Left renal cortex interstitium (tissue), 4 donors: ENCODE measurements at places on chromosomes 2 and 18. TPM values are rescaled to one million over a fixed set of nuclear protein-coding genes. Genes with fewer than 3 reads are reported as not detected.
A peak's percentile ranks its signal among the peaks of the same experiment; 100 is the strongest.

DNA sequence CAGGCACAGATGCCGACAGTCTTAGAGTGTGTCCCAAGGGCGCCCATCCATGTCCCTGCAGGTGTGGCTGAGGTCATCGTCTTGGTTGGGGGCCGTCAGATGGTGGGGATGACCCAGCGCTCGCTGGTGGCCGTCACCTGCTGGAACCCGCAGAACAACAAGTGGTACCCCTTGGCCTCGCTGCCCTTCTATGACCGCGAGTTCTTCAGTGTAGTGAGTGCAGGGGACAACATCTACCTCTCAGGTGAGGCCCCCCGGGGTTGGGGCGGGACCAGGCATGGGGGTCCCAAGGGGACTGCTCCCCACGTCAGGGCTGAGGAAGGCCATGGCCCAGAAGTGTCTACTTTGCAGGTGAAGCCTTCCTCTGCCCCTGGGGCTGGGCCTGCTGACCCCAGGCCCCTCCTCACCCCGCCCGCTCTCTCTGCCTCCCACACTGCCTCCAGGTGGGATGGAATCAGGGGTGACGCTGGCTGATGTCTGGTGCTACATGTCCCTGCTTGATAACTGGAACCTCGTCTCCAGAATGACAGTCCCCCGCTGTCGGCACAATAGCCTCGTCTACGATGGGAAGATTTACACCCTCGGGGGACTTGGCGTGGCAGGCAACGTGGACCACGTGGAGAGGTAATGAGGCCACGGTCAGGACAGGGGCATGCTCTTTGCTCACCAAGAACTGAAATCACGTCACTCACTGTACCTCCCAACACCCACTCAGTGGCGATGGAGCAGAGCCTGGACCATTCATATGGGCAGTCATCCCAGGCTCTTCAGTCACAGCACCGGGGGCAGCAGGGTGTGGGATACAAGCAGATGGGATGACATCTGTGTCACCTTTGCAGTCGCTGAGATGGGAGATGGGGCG, 230.8 kb downstream of the ATAD2B start:
- DNase-seq: no peak

GRCh38 chr2:71776227-71776626, 322.9 kb downstream of the DYSF start:
- no peak for DNase-seq

GRCh38 chr2:215367662-215368492, 56.0 kb downstream of the ATIC start:
- DNase-seq: no peak

GRCh38 chr2:36352701-36353100, 2.9 kb upstream of the CRIM1 start:
- DNase-seq: no peak

- DNase-seq: no peak
Measured at GRCh38 chr2:169363560-169364150, 1.3 kb upstream of the LRP2 start.

DNA sequence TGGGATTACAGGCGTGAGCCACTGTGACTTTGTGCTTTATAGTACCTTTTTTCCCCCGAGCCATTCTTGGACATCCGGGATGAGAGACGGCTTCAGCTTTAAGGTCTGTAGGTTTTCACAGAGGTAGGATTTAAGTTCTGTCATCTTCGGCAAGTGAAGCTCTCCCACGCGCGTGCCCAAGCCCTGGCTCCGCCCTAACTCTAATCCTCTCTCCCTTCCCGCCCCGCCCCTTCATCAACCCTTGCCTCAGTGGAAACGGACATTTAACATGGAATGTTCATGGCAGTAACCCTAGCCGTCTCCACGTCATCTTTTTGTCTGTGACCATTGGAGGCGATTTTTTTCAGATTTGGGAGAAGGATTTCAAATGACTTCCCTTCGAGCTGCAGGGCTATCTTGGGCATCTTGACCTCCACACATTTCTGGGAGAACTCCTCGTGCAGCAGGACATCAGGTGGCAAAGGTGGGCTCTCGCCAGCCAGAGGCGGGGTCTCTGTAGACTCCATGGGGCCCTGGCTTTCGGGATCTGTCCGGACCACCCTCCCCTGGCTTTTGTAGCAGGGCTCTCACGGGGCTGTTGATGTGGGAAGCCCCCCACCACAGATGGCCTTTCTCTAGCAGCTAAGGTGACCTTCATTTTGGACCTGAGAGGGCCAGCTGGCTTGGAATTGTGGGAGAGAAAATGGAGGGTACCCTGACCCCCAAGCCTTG, 6.8 kb downstream of the COLEC11 start:
- DNase-seq: no peak

DNA sequence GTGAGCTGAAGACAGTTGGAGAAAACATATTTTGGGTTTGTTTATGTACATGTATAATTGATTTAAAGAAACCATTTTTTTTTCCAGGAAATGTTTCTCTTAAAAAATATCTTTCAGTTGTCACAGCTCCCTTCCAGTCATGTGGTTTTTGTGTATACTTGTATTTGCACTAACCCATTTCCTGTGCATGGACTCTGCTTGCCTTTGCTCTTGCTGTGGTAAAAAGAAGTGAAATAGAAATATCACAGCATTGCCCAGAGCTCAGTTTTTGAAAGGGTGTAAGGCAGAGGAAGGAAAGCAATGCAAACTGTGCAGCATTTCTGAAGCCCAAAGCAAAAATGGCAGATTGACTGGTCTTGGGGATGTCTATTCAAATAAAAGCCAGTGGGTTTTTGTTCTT, 10.4 kb upstream of the DOCK10 start:
- no peak for DNase-seq

- DNase-seq: no peak
Measured at GRCh38 chr18:34661464-34662087, 48.5 kb upstream of the DTNA start.

GRCh38 chr2:199282309-199282708, 175.4 kb downstream of the SATB2 start:
- DNase-seq: no peak

DNA sequence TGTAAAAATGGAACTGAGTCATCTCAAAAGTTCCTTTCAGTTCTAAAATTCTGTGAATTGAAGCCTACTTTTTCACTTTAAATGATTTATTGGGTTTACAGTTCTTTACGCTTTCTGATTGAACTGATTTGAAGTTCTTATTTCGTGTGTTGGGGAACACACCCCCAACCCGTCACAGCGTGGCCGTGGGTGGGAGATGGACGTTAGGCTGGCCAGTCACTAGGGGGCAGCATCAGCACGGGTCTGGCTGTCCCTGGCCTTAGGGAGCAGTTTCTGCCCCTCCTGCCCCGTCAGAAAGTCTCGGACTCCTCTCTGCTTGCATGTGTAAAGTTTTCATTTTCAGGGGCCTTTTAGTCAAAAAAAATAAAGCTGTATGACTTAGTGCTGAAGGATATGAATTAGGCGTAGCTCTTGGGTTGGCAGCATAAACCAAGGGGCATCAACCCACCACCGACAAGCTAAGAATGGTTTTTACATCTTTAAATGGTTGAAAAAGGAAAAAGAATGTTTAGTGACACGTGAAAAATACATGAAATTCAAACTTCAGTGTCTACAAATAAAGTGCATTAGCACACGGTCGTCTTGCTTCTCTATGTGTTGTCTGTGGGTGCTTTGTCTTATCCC, 63.4 kb downstream of the ZCCHC2 start:
- DNase-seq: peak; percentile 52

NPPC gene
- 0.79 TPM for polyA plus RNA-seq

ALLC gene
- not detected for polyA plus RNA-seq

ITGA4 gene
- polyA plus RNA-seq: 32.0 TPM

- no peak for DNase-seq
Measured at GRCh38 chr2:359047-359446, 71.2 kb upstream of the ALKAL2 start.

DNA sequence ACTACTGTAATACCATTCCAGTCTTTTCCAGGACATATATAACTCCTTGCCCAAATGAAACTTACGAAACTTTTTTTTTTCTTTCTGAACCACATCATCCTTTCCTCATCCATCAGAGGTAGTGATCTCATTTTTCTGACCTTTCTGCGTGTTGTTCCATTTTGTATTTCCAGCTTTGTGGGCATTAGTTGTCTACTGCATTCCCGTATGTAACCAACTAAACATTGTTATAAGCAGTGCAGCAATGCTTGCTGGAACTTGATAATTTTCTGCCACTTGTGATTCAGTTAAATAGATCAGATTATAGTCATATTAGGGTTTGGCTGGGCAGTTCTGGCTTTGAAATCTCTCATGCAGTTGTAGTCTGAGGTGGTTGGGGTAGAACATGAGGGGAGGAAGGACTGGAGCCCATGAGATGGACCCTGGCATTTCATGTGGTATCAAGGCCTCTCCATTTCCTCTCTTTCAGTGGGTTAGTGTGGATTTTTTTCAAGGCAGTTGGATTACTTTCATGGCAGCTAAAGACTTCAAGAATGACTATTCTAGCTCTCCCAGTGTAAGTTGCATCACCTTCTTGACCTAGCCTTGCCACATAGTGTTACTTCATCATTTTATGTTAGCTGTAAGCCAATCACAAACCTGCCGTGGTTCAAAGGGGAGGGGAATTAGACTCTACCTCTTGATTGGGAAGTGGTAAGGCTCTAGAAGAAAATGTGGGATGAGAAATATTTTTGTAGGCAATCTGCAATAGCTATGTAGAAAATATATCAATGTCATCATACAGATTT, 80.5 kb downstream of the EHBP1 start:
- DNase-seq: no peak

- no peak for DNase-seq
Measured at GRCh38 chr2:181170256-181170655, 189.9 kb downstream of the UBE2E3 start.

DNA sequence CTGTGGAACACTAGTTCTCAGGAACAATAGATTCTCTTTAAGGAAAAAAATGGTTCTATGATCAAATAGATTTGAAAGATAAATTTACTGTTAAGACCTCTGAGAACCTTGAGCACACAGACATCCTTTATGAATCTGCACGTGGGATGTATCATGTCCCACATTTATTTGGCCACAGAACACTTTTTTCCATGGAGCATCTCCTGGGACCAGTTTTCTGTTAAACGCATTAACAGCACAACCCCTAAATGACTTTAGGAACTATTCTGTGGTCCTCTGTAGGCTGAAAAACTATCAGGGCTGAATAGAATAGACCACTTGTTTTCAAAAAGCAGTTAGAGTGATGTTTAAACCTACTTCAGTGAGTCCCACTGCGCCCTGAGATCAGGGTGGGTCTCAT, 132.2 kb upstream of the PID1 start:
- no peak for DNase-seq

ASB18 gene
- 0.09 TPM for polyA plus RNA-seq

ABCG8 gene
- 1.1 TPM for polyA plus RNA-seq

- DNase-seq: no peak
Measured at GRCh38 chr2:200677721-200678532, 92.1 kb downstream of the AOX1 start.

GRCh38 chr2:39468579-39469451, 31.7 kb upstream of the MAP4K3 start:
- no peak for DNase-seq

- DNase-seq: no peak
Measured at GRCh38 chr2:68292108-68292710, 27.5 kb downstream of the CNRIP1 start.

- no peak for DNase-seq
Measured at GRCh38 chr2:222733846-222734702, 62.6 kb downstream of the MOGAT1 start.

ZNF396 gene
- polyA plus RNA-seq: 6.2 TPM

- no peak for DNase-seq
Measured at GRCh38 chr2:38886063-38886462, 3.6 kb upstream of the ARHGEF33 start.

DNA sequence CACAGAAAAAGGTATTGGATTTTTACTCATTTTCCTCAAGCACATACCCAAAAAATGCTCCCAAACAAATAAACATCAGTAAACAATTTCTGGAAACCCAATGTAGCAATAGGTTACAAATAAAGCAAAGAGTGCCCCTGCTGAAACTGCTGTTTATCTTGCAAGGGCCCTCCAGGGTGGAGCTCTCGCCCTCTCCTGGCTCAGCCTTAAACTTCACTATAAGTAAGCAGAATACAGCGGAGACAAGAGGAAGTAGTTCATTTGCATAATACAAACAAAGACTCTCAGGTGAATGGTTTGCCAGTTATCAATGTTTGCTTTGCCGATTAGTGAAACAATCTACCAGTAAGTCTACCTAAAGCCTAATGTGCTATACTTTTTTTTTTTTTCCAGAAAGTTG, 437.6 kb downstream of the DLGAP1 start:
- DNase-seq: no peak

DNA sequence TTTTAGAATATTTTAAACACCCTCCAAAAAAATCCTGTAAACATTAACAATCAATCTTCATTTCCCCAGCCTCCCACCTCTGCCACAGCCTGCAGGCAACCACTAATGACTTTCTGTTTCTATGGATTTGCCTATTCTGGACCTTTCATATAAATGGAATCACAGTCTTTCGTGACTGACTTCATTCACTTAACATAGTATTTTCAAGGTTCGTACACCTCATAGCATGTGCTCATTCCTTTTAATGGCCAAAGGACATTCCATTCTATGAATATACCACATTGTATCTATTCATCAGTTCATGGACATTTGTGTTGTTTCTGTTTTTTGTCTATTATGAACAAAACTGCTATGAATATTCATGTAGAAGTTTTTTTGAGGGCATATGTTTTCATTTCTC, 48.5 kb downstream of the NAT8 start:
- DNase-seq: no peak

DNA sequence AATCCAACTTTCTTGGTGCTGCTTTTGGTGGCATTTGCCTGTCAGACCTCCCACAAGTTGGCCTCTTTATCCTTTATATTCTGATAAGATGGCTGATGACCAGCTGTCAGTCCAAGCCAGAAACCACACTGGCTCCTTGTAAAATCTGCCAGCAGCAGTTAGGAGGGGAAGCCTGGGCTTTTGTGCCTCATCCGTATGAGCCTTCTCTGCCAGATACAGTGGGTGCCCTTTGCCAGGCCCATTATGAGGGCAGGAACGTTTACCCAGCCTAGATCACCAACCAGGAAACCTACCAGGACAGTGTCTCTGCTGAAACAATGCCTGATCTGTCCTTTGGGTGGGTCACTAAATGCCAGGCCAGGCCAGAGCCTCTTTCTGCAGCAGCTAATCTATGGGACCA, 202.9 kb upstream of the SP5 start:
- DNase-seq: no peak

GRCh38 chr2:231050018-231050901, 6.4 kb upstream of the PSMD1 start:
- no peak for DNase-seq

DNA sequence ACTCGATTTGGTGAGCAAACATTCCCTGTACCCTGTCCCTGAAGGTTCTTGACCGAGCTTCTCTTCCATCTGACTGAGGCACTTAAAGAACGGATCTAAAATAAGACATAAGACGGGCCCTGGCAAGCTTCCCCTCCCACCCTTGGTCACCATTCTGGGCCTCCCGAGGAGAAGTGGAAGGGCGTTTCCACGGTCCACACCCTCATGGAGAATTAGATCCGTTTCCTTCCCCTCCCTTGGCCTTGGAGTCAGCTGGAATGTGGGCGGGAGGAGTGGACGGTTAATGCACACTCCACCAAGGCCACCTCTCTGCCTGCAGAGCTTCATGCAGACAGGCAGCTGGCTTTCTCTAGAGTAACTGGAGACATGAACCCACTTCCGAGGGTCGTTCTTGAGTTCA, 257.3 kb upstream of the APCDD1 start:
- DNase-seq: no peak
